Effector CD8-positive, alpha-beta T cell (primary cell): ENCODE measurements at places on chromosomes 16 and 17.

- DNase-seq: no peak
These were observed 125.2 kb upstream of the ZFHX3 start for GRCh38 chr16:73172973-73173709.

DNA sequence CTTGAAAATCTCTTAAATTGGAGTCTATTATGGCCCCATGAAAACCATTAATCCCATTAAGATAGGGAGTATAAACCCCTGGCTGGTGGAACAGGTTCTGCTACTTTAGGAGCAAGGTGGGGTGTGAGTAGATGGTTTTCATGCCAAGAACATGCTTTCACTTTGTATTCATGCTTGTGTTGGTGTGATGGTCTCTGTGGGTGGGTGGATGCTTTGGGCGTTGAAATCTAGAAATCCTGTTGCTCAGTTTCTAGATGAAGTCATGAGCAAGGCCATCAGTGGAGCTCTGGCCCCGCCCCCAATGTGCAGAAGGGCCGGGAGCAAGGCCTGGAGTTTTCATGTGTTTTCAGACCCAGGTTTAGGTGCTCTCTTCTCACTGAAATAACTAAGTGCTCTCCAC is 20.1 kb downstream of the PLD6 start:
- no peak for DNase-seq

DNA sequence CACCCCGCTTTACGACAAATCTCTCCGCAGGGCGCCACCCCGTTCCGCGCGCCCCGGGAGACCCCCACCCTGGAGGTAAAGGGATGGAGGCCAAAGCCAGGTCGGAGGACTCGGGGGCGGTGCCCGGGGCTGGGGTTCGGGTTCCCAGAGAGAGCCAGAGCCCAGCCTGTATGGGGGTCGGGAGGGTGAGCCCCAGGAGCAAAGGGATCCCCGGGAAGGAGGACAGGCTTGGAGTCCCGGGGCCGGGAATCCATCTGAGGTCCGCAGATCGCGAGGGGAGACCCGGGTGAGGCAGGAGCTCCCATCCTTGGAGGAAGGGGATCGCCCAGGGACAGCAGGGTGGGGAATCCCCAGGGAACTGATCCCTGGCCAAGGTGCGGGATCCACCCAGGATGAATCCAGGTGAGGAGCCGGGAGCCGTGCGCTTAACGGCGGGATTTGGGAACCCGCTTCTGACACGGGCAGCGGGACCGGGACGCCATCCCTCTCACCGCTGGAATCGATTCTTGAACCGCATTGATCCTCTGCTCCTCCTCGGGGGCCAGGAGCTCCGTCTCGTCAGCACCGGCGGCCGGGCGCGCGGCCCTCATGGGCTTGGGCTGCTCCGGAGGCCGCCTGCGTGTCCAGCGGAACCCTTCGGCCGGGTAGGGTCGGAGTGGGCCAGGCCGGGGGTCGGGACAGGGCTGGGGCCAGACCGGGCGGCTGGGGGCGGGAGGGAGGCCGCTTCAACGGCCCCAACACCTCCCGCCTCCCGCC is at the start of gene MMD:
Gene MMD, minus strand, starts transcription at position 657 of the 756 bp plus-strand sequence. Its CDS starts 140 bp downstream, at position 517.
- no peak for DNase-seq

- no peak for DNase-seq
These were observed 99.9 kb downstream of the RPTOR start for GRCh38 chr17:80644536-80644935.

- no peak for DNase-seq
These were observed 324.3 kb downstream of the FOXL1 start for GRCh38 chr16:86902656-86903001.

DNA sequence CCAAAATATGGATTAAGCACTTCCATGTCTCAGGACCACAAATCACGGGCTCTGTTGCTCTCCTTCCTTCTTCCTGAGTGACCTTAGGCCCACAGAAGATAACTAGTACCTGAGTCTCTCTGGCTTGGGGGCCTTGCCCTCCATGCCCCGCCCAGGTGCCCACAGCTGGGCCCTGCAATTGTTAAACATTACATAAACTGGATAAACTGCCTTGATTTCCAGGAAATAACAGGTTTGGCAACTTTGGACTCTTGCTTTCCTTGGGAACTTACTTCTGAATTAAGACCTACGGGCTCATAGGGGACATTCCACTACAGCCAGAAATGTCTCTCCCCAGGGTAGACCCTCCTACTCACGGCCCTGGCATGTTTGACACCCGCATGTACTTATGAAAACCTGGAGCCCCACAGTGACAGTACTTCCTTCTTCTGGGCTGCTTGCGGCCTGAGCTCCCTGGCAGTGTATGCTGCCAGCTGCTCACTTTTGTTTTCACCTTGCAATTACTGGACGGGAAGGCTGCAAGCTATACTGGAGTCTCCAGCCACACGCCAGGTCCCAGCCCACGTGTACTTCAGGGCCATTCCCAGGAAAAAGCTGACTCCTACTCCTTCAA is 2.3 kb upstream of the UBALD2 start:
- no peak for DNase-seq

- DNase-seq: no peak
These were observed 540.3 kb downstream of the WWOX start for GRCh38 chr16:78639775-78640174.

GRCh38 chr16:9268446-9268845 is 177.0 kb downstream of the HAPSTR1 start:
- no peak for DNase-seq
